ENCODE measurements at places on chromosomes 2 and 18.

- DNase-seq = no peak
These were observed 16.3 kb upstream of the LTBP1 start for GRCh38 chr2:32930436-32930835.

GRCh38 chr2:71943238-71944182, 204.2 kb downstream of the CYP26B1 start:
- no peak for DNase-seq

GRCh38 chr2:159226059-159226461, 60.4 kb downstream of the WDSUB1 start:
- DNase-seq = peak; percentile 39

- DNase-seq = no peak
These were observed 35.6 kb upstream of the ASNSD1 start for GRCh38 chr2:189625636-189626035.

DNA sequence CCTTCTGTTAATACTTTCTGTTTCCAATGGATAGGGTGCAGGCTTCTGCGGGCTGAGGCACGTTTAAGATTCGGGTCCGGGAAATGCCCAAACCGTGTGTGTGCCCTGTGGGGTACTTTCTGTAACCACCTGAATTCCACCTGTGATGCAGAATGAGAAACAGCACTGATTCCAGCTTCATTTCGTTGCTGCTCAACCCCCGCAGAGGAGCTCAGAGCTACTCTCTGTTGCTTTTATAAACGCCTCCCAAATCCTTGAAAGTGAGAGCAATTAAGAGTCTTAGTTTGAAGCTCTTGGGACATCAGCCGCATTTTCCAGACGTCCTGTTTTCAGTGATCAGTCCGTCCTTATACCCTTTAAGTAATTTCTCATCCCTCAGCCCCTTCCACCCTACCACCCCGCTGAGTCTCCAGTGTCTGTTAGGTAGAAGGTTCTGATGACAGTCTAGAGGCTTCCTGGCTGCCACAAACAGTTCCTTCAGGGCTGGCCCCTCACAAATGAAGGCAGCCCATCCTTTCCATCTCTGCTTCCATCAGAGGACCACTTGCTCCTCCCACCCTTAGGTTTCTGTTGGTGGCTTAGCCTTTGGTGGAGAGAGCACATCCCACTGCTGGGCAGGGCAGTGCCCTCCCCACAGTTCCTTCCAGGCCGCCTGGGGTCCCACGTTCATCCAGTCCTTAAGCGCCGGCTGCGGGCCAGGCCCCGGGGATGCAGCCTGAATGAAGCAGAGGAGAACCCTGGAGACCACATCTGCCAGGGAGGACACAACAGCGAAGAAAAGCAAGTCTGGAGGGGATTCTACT, 230.1 kb downstream of the SEPTIN10 start:
- DNase-seq = no peak

- no peak for DNase-seq
These were observed 16.3 kb upstream of the MYO1B start for GRCh38 chr2:191228861-191229260.

- no peak for DNase-seq
These were observed 75.0 kb downstream of the OSBPL1A start for GRCh38 chr18:24322584-24323136.

Measured in activated T-cell treated with anti-CD3 and anti-CD28 coated beads, Interleukin-2, amount 50 U/mL, for 48 hours (primary cell).